ENCODE measurements at places on chromosomes 1 and 21. TPM values are rescaled to one million over a fixed set of nuclear protein-coding genes. Genes with fewer than 3 reads are reported as not detected.

The HSD17B7 gene
- 30.1 TPM for total RNA-seq

The TMPRSS2 gene
- not detected for total RNA-seq

- DNase-seq, result no peak
These were observed 6.1 kb downstream of the POMGNT1 start for GRCh38 chr1:46192171-46192570.

- DNase-seq, result no peak
These were observed 1.8 kb downstream of the JMJD4 start for GRCh38 chr1:227733309-227733705.

- no peak for DNase-seq
These were observed 1.1 kb downstream of the SPRR1B start for GRCh38 chr1:153032073-153032472.

DNA sequence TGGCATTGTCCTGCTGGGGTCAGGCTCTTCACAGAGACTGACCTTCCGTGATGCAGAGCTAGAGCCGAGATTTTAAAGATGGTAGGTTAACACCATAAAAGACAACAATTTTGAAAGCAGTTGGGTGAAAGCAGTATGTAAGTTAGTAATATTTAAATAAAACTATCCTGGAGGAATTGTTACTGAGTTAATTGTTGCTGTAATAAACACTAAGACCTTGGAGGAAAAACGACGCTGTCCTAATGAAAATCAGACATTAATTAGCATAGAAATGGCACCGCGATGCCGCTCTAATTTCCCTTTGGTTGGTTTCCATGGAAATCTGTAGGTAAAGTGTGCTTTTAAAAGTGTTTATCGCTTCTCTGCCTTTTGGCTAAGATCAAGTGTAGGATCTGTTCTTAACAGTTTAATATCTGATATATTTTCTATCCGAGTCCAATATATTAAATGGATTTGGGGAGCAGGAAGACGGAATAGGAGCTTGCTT lies 745 bp upstream of the ANP32E start:
- no peak for DNase-seq

Data from Caki2 (cell line).